ENCODE measurements at places on chromosomes 11 and 22. TPM values are rescaled to one million over a fixed set of nuclear protein-coding genes. Genes with fewer than 3 reads are reported as not detected.
A peak's percentile ranks its signal among the peaks of the same experiment; 100 is the strongest.

DNA sequence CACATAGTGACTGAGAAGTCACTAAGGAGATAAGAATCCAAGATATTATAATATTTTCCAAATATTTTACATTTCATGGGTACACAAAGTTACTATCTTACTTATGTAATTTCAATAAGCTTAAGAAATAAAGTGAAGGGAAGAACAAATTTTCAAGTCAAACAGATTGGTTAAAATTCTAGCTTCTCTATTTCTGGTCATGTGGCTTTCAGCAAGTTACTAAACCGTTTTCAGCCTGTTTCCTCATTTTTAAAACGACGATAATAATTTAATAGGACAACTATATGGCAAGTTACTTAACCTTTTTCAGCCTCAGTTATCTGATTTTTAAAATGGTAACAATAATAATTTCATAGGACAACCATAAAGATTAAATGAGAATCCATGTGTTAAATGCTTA, 15.6 kb downstream of the DCUN1D5 start:
- DNase-seq = no peak

- DNase-seq = no peak
Measured at GRCh38 chr11:43138621-43139140, 173.1 kb upstream of the API5 start.

DNA sequence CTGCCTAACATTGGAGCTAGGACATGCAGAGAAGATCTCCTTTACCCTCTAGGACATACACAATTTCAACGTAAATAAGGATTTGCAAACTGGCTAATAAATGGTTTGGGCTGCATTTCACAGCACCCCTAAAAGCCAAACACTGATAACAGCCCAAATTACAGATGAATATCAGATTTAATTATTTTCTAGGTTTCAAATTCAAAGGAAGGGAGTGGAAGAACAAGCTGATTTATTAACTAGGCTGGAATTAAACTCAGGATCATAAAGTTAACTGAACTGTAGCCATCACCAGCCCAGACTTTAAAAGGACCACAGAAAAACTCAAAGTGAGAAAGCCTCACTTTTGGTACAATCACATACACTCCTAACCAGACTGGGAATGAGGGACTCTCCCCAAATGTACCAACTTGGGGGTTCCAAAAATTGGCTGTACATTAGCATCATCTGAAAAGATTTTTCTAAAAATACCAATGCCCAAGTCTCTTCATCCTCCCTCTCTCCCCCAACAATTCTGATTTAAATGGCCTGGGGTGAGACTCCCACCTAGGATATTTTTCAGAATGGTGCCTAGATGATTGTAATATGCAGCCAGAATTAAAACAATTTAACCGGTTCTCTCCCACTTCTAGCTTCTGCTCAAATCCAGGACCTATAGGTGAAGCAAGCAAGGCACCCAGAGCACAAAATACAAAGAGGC, 43.5 kb downstream of the SYTL2 start:
- DNase-seq = no peak

NRXN2 gene
- total RNA-seq = 219 TPM

DNA sequence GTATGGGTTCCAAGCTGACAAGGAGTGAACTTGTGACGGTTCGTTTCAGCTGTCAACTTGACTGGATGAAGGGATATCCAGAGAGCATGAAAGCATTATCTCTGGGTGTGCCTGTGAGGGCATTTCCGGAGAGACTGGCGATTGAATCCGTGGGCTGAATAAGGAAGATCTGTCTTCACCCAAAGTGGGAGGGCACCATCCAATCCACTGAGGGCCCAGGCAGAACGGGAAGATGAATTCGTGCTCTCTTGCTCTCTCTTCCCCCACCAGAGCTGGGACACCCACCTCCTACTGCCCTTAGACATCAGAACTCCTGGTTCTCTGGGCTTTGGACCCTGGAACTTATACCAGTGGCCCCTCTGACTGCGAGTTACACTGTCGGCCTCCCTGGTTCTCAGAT, 15.5 kb upstream of the CD81 start:
- no peak for DNase-seq

PRRG4 gene
- total RNA-seq = 0.16 TPM

FAM227A gene
- 3.7 TPM for total RNA-seq

MPEG1 gene
- total RNA-seq = 2.8 TPM

UCP3 gene
- total RNA-seq = 0.62 TPM

KCNQ1 gene
- total RNA-seq = 0.31 TPM

- peak; percentile 65 for DNase-seq
Measured at GRCh38 chr11:22432291-22433093, 94.3 kb downstream of the SLC17A6 start.

DNA sequence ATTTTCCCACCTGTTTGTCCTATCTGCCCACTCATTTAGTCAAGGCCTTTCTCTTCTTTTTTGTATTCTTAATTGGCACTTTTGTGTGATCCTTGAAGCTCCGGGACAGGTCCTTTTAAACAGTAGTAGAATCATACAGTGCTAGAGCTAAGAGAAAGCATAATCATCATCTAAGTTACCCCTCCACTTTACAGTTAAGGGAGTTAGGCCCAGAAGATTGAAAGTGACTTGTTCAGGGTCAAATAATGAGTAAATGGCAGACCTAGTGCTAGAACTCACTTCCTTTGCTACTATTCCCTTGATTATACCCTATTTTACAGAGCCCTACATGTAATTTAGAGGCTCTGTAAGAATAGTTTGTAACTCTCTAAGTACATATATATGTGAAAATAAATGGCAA, 2.5 kb downstream of the USP47 start:
- no peak for DNase-seq

ANGPTL5 gene
- total RNA-seq = 0.62 TPM

- DNase-seq = peak; percentile 67
Measured at GRCh38 chr22:20807315-20807752, 33.4 kb downstream of the SERPIND1 start.

ZNF214 gene
- total RNA-seq = 17.9 TPM

Measured in occipital lobe (tissue), 3 donors.